Muscle of back (tissue), 13 donors: ENCODE measurements at places on chromosomes 6 and 20.
A peak's percentile ranks its signal among the peaks of the same experiment; 100 is the strongest.

DNA sequence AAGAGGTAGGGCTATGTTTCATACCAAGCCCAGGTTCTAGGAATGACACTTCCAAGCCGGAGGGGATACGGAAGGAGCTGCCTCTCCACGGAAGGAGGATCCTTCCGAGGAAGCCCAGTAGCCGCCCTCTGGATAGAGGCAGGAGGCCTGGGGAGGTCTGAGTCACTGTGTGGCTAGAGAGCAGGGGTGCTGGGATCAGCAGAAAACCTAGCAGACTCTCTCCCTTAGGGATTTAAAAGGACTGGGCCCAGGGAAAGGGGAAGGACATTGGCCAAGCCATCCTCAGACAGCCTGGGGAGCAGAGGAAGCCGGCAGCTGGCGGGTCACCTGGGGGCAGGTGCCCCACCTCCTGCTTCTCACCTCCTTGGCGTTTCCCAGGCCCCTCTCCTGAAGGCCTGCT is 36.6 kb upstream of the NFATC2 start:
- DNase-seq, result no peak

DNA sequence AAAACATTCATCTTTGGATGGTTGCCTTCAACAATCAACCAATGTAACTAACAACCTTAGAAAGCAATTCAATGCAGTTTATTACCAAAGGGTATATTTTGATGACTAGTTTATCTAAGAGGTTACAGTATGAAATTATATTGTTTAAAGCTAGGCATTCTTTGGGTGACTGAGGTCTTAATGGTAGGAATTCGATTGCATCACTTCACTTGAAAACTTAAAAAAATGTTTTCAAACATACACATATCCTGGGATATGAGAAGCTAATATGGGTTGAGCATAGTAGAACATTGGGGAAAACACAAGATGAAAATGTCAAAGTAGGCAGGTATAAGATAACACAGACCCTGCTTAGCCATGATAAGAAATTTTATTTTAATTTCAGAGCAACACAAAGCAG is 144.6 kb upstream of the BMP5 start:
- no peak for DNase-seq

DNA sequence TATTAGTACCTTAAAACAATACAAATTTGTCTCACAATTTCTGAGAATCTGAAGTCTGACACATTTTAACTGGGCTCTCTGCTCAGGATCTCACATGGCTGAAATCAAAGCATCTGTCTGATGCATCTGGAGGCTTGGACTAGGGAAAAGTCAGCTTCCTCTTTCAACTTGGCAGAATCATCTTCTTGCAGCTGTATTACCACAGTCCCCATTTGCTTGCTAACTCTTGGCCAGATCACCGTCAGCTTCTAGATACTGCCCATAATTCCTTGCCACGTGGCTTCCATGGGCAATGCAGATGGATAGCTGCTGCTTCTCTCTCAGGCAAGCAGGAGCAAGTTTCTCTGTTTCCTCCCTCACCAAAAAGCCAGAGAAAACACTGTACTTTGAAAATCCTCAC is 1106.4 kb upstream of the CITED2 start:
- peak; percentile 87 for DNase-seq

GRCh38 chr6:23305325-23305943 is 736.1 kb downstream of the HDGFL1 start:
- DNase-seq, result no peak

DNA sequence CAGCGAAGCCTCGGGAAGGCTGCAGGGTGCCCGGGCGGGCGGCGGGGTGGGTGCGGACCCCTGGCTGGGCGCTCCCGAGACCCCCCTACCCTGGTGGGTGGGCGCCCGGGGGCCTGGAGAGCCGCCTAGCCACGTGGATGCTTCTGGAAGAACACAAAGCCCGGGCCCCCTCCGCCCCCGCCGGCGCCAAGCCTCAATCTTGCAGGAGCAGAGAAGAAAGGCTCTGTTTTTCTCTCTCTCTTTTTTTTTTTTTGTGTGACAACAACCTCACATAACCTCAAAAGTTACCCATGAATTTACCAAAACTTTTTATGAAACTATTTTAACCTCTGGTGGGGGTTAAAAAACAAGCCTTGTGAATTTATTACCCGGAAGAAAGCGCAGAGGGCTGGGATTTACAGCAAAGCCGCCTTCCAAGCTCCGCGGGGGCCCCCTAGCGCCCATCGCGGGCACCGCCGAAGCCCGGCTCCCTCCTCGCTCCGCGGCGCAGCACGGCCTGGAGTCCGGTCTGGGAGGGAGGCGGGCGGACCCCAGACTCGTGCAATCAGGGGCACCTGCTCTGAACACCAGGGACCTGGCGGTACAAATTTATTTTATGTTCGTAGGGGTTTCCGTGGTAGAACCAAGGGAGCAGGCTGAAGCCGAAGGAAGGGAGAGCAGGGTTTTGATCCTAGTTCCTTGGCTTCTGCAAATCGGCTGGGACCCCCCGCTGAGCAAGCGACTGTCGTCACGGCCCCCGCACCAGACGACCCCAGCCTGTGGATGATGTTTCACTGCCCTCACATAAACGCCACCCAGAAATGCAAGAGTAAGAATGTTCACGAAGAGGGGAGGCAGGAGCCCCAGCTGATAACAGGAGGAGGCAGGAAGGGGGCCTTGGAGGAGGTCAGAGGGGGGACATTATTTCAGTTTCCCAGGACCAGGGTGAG is 58.9 kb downstream of the ZNF831 start:
- peak; percentile 86 for DNase-seq

DNA sequence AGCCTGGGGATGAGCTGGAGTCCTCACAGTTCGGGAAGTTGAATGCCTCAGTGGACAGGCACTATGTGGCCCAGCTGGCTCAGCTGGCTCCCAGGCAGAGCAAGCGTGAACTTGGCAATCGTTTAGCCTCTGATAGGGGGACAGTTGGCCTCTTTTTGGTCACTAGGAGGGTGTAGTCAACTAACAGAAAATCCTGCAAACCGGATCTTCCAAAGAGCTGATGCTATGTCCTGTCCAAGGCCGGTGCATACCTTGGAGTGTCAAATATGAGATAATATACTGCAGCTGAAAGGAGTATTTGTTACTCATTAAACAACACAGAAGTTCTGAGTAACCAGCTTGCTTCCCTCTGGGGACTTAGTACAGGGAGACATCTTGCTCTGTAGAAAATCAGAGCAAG is 126.2 kb upstream of the EXOC2 start:
- DNase-seq, result no peak

DNA sequence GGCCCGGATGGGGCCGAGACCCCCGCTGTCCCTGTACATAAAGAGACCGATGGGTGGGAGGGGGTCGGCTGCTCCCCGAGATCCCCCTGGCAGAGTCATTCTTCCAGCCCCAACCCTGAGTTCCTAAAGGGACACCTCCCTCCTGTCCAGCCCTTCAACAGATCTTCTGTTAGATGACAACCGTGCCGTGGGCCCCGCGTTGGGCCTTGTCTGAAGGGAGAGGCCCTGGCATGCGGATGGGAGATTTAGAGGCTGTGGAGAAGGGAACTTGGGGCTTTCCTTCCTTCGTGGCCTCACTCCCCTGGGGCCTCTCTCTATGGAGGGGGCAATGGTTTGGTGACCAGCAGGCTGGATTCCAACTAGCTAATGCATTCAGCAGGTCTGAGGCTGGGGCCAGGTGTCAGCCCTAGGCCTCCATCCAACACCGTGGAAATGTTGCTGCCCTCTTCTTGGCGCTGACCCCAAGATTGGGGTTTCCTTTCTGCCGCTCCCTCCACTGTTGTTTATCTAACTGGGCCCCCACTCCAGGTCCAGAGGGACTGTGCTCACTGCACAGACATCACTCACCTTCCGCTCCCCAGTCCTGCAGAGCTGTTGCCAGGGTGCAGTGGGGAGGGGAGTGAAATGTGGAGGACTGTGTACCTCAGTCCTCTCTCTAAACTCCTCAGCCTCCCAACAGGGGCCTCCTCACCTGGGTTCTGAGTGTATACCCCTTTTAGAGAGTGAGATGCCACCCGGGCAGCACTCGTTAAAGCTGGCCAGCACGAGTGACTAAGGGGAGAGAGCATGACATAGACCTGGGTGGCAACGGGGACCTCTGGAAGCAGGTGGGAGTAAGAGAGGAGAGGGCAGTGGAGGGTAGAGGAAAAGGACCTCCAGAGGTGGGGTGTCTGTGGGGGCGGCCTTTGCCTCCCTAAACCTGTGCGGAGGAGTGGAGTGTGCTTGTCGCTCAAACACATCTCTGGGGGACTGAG is 6.7 kb downstream of the TMEM151B start:
- no peak for DNase-seq

- no peak for DNase-seq
Observed at GRCh38 chr20:542777-543368, 717 bp downstream of the CSNK2A1 start.

DNA sequence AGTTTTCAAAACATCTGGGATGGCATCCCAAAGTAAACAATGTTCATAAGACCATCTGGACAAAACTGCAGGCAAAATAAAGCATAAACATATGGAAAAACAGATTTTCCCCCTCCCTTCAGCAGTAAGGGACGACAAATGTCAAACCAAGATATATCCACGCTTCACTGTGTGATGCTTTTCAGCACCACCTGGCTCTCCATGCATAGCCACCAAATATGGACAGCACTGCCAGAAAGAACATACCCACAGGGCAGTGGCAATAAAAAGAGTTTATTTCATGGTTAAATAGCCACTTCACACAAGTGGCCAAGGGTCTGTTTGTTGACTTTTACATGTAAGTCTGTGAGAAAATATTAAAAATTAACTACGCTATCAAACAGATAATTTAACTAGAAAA is 23.1 kb downstream of the USP45 start:
- no peak for DNase-seq

DNA sequence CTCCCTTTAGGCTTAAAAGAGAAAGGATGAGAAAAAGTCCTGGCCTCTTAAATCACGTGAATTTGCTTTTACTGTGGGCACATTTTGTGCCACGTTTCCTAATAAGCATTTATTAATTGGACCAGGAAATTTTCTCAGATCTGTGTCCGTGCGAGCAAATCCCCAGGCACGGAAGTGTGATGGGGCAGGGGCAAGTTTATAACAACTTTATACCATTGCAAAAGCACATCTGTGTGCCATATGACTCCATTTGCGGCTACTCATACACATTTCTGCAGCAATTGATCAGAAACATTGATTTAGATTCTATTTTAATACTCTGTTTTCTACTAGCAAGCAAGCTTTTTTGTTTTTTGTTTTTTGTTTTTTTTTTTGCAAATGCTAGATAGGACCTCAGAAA is 373.2 kb downstream of the TAF4 start:
- no peak for DNase-seq

DNA sequence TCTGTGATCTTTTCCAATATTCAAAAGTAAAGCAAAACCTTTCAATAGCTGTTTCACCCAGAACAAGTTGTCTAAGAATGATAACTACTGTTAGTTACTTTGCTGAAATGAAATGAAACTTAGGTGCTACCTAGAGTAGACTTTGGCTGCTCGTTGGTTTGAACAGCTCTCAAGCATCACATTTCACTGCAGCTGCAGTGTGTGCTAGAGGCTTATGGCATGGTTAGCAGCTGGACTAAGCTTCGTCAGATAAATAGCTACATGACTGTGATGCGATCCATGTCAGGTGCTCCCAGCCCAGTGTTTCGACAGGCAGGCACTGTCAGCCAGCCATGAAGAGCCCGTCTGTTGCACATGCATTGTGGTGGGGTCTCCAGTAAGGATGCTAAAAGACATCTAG is 201.1 kb downstream of the TFAP2B start:
- no peak for DNase-seq

DNA sequence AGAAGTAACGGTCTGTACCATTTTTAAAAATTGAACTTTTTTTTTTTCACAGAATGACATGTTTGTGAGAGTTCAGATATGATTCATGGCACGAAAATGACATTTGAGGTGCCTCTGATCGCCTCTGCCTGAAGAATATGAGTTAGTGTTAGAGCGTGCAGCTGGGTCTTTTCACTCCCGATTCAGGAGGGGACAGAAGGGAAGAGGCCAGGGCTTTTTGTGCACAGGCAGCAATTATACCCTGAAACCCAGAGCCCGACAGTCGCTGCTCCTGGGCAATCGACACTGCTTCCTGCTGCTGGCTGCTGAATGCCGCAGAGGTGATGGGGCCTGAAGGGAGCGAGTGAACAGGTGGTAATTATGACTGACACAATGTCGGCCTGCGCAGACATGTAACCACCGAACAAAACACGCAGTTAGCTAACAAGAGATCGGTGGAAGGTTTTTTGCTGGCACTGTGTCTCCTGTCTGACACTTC is 652.0 kb upstream of the NOX3 start:
- DNase-seq, result no peak

GRCh38 chr6:54970337-54970736 is 123.8 kb downstream of the FAM83B start:
- no peak for DNase-seq

DNA sequence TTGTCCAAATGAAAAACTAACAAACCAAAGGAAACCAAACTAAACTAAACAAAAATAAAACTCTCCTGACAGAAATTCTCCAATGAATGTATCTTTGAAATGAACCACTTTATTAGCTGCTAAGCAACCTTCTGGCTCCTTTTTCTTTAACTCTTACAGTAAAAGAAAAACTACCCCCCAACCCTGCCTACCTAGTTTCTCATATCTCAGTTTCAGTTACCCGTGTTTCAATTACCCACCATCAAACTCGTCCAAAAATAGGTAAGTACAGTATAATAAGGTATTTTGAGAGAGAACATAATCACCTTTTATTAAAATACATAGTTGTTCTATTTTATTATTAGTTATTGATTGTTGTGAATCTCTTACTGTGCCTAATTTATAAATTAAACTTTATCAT is 177.4 kb upstream of the THEMIS start:
- no peak for DNase-seq

DNA sequence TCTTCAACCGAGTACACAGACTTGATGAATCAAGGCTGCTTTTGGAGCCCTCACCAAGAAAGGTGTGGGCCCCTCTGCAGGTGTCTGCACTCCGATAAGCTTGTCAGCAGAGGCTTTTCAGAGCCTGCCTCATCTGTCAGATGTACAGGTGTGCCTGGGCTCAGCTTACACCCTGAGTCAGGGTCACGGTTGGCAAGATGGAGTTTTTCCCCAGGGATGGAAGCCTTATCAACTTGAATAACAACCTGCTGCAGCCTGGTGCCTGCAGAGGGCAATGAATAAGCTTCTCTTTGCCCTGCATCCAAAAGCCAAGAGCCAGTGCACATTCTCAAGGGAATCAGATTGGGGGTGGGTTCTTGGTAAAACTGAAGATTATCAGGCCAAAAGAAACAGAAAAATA is 427.1 kb downstream of the CD83 start:
- DNase-seq, result no peak

GRCh38 chr6:127481628-127482027 is 22.4 kb upstream of the KIAA0408 start:
- no peak for DNase-seq

DNA sequence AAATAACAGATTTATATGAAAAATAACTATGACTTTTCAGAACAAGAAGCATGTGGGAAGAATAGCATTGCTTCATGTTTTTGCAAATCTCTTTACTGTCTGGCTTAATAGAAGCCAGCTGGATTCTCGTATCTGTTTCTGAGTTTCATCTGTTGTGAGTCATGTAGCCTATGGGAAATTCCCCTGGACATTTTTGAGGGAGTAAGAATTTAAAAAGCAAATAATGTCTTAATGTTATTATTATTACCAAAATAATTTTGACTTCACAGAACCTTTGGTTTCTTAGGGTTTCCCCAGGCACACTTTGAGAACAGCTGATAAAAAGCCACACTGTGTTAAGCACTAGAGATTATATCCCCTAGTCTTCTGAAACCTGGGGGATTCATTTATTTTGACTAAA is 75.8 kb downstream of the SYCP2L start:
- peak; percentile 71 for DNase-seq
